Stimulated activated CD4-positive, alpha-beta T cell treated with anti-CD3 and anti-CD28 coated beads, Interleukin-1b, Interleukin-23, amount 100 ng/mL, for 4 hours (primary cell): ENCODE measurements at places on chromosomes 3 and 15.

- no peak for DNase-seq
Measured at GRCh38 chr3:196194542-196194915, 16.7 kb downstream of the ZDHHC19 start.

DNA sequence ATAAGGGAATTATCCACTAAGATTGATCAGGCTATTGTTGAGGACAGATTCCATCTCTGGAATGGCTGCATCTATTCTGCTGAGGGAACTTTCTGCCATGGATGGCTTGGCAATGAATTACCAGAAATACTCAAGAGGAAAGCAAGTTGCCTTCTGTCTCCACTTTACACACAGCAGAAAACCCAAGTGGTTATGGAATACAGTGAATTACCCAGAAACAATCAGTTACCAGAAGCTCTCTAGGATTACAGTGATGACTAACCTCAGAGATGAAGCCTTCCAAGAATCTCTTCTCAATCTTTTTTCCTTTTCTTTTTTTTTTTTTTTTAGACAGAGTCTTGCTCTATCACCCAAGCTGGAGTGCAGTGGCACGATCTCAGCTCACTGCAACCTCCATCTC, 183.3 kb downstream of the WDR76 start:
- DNase-seq = no peak

- DNase-seq = no peak
Measured at GRCh38 chr15:38997841-38998240, 433.2 kb upstream of the RASGRP1 start.

DNA sequence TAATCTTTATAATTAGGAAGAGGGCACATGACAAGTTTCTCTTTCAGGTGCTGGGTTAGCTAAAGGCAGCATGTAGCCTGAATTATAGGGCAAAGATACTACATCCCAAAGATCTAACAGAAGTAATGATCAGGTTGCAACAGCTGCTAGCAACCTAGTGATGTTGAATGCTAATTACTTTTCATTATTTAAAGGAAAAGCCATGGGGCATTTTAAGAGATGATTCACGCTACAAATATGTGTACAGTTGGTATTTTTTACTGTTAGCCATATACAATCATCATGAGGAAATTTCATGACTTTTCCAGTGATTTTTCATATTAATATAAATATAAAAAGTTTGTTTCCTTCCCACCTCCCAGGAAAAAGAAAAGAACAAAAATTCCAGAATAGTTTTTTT, 43.0 kb downstream of the NEK10 start:
- DNase-seq = no peak

DNA sequence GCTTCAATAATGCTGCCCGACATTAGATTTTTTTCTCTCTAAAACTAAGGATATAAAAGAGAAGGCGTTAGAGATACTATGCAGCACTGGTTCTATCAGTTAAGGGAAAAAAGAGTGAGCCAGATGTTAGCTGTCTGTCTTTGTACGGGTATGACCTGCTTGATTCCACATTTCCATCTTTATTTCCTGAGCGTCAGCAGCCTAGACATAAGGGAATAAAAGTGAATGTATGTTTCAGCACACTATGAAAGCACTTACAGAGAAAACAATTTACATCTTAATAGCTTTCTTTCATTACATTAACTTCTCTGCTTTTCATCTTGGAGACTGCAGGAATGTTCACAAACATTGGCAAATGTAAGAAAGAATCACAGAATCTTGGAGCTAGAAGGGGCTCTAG, 319.3 kb downstream of the CTNNB1 start:
- no peak for DNase-seq

DNA sequence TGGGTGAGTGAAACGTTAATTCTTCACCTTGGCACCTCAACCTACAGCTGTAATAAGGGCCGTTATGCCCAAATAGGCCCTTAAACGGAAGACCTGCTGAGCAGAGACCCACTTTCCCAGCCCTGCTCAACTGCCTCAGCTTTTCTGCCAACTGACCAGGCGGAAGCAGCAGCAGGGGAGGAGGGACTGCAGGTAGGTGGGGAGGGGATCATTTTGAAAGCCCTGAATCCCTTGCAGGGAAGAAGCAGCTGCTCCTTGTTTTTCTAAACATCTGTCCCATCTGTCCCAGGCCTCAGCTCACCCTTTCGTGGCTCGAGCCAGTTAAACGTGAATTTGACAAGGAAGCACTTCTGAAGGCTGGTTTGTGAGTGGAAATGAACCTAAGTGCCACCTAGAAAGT, 978 bp upstream of the CMC1 start:
- DNase-seq = no peak
